ENCODE measurements at places on chromosomes 7 and 10.

DNA sequence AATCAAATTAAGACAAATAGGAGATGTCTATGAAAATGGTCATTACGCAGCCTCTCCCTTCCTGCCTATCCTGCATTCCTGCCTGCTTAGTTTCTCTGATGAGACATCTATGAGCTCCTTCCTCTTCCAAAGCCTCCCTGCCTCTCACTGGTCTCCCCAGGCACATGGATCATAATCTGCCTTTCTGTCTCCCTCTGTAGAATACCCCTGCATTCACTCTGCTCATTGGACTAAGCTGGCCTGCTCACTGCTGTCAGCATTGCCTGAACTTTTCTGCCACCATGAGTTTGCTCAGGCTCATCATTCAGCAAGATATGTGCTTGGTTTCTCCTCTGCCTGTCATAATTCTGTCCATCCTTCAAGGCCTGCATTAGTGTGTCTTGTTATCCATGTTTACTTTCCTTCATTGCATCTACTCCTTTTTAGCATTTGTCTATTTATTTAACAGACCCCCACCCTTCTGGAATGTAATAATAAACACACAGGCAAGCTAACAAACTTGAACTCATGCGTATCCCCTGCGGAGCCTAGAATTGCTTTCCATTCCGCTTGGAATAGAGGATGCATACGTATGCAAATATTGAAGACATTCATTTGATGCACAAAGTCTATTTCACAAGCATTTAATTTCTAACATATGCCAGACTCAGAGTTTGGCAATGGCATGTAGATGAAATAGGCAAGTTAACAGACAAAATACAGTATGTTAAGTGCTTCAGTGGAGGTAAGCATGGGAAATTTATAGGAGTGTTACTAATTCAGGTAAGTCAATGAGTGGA is 88.3 kb downstream of the PTPRZ1 start:
- DNase-seq: no peak

DNA sequence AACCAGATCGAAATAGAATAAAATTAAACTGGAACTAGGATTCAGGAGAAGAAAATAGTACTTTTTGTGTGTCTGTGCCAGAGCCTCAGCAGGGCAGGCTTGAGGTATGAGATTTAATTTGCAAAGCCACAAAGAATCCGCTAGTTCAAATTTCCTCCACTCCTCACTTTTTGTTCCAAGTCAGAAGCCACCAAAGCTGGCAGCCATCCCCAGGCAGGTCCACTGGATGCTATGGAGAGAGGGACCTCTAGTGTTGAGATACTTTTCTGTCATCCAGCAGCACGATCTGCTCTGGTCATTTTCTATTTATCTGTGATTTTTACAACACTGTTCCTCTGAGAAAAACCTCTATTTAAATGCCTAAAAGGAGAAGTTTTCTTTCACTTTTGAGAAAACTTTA is 147.9 kb upstream of the FRMD4A start:
- peak; percentile 46 for DNase-seq

DNA sequence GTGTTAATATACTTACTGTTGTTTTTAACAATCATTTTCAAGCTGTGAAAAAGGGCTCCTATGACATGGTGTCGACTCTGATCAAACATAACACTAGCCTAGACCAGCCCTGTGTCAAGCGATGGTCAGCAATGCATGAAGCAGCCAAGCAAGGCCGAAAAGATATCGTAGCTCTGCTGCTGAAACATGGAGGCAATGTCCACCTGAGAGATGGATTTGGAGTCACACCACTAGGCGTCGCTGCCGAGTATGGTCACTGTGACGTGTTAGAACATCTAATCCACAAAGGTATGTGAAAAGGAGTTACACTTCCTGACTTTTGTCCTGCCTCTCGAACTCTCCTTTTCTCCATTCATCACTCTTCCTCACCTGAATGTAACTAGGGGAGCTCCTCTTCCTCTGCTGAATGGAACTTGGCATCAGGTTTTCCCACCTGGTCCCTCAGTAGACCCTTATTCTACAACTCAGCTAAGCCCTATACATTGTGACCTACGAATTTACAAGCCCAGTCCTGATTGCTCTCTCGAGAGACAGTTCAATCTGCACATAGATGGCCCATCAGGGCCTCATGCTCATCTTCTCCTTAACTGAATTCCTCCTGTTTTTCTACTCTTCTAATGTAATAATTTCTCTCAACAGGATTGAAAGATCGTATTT is 23.0 kb downstream of the ASB15 start:
- no peak for DNase-seq

DNA sequence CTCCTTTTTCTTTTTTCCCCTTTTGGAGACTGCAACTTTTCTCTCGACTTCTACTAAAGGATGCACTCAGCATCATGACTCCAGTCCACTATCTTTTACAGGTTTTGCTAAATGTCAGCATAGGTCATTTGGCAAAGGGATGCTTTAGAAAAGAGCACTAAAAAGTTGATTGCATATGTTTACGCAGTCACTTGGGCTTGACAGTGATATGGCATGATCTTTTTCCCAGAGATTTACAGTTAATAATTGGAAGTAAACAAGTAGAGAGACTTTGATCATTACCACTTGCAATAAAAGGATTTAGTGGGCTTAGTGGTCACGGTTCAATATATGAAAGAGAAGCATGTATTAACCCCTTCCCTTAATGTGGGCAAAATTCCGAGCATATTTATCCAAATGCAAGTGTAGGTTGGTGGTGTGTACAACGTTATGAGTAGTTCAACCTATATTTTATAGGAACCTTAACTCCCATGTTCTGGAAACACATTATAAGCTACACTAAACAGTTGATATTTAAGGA is 1.8 kb downstream of the BMI1 start:
- no peak for DNase-seq

DNA sequence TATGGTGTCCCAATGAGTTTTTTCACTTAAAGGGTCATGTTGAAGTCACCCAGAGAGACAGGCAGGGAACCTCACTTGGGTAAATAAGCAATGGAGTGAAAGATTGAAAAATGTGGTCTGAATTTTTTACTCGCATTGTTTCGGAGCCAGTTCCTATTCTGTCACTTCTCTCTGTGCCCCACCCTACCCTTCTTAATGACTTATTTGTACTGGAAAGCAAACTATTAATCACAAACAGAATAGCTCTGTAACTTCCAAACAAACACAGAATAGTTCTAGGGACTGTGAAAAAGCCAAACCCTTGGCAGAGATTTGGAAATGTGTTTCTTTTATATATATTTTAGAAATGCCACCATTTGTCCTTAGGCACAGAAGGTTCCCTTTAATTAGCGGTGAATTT is 76.0 kb downstream of the LRMDA start:
- no peak for DNase-seq

DNA sequence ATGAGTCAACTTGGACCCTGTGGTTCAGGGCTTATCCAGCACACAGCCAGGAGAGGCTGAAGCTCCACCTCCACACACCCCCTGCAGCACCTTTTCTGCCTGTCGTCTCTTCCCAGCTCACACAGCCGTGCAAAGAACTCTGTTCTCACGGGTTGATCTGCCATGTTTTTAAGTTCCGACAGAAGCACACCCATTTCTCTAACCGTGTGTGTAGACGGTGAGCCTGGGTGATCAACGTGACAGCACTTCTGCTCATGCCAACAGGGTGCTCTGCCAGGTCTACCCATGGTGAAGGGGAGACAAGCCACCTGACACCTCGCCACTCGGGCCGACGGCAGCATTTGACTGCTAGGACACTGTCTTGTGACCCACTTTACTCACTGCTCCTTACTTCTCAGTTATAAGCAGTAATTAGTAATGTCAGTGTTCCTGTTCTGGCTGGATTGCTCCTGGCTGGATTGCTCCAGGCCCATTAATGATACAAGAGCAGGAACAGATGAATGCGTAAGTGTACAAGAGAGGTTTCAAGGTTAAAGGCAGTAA is 90.5 kb downstream of the RNF216 start:
- no peak for DNase-seq

DNA sequence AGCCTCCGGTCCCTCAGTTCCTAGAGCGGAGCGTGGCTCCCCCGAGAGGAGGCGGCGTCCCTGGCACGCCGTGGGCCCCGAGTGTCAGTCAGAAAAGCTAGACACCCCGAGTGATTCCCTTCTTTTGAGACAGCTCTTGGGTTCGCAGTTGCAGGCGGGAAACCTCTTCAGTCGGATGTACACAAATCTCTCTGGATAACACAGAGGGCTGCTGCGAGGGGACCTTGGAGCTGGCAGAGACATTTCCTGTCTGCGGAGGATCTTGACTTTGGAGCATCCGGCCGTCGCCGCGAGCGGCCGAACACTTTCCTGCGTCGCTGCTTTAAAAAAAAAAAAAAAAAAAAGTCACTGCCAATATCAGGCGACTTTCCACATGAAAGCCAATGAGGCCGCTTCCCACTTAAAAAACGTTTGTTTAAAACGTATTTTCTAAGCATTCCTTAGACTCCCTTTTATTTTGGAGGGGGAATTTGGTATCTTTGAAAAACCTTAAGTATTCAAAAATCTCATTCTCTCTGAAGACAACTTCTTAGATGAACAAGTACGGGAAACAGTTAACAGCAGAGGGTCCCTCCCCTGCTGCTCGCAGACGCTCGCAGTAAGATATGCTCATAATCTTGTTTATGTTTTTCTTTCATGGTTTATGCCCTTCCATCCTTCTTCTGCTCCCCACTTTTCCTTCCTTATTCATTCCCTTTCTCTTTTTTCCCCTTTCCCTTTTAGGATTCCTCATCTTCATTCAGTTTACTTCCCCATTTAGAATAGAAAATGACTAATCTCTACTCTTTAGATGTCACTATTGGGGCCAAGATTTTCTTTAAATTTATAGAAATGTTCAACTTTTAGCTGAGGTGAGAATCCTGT is 10.0 kb downstream of the HHEX start:
- DNase-seq: peak; percentile 42

DNA sequence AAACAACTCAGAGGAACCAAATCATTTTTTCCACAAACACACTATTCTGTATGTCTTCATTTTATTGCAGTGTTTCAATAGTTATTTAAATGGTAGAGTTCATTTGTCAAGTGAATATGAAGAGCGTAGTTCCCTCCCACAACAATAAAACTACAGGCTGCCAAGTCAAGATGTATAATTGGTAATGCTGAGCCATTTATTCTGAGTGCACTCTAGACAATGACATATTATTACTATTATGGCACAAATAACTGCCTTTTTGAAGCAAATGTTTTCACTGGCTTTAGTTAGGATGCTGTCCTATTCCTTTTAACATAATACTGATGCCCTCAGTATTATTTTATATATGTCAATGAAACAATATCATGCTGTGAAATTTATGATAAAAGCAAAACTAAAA is 102.7 kb upstream of the PCDH15 start:
- DNase-seq: no peak

DNA sequence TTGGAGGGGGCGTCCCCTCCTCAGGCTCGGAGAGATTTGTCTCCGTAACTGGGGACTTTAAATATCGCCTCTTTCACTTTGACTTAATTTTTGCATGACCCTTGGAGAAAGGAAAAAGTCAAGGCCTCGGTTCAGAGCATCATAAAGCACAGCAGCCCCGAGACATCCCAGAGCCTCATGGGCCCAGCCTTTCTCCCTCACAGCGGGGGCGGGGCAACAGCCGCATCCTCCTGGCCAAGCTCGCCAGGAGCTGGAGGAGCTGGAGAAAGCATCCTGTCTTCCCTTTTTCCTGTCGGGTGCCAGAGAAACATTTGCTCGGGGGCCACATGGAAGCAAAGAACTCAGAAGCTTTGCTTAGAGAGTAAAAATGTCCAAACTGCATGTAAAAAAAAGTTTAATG is 43.6 kb upstream of the DPYSL4 start:
- peak; percentile 51 for DNase-seq

GRCh38 chr7:111090846-111091245 is at the start of gene LRRN3:
Gene LRRN3 (plus strand): TSS chr7:111091127. CDS start chr7:111122773, 31,646 bp downstream.
- peak; percentile 77 for DNase-seq

DNA sequence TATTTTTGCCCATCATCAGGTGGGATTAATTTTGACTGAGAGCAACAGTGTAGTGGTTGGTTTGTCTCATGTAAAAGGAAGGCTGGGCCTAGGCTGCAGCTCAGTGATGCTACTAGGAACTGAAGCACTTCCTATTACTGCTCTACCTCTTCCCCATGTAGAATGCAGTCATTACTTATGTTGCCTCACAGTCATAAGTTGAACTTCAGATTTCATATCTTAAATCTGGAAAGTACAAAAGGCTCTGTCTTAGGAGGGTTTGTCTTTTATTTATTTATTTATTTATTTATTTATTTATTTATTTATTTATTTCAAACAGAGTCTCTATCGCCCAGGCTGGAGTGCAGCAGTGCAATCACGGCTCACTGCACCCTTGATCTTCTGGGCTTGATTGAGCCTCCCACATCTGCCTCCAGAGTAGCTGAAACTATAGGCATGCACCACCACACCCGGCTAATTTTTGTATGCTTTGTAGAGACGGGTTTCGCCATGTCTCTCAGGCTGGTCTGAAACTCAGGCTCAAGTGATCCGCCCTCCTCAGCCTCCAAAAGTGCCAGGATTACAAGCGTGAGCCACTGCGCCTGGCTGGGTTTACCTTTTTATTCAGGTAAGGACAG is 721.7 kb upstream of the GALNT17 start:
- no peak for DNase-seq

- DNase-seq: no peak
Measured at GRCh38 chr7:4479367-4480039, 202.6 kb upstream of the FOXK1 start.

GRCh38 chr10:128930515-128930914 is 536.5 kb upstream of the MGMT start:
- DNase-seq: no peak

GRCh38 chr7:45078125-45078681 is 10.6 kb downstream of the NACAD start:
- DNase-seq: no peak

DNA sequence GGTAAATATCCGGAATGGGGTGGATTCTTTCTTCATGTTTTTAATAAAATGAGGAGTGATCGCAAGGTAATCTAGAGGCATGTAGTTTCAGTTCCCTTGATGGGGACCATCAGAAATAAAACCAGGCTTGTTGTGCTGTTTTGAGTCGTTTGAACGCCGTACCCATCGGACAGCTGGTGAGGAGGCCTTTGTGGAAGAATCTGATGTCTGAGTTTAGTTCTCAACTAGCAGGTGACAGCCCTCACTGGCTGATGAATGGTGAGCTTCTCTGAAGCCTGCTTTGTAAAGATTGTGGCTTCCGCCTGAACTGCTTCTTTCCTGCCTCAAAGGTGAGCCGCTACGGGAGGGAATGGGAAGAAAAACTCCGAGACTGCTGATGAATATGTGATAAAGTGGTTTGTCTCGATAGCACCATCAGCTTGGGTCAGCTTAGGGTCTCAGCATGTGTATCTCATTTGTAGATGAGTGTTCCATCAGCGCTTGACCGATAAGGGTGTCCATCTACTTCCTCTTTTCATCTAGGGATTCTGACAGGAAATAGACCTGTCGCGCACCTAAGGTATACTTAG is 977 bp downstream of the TMEM248 start:
- peak; percentile 3 for DNase-seq
